Occipital lobe (tissue), 3 donors: ENCODE measurements at places on chromosomes 7 and 10. TPM values are rescaled to one million over a fixed set of nuclear protein-coding genes. Genes with fewer than 3 reads are reported as not detected.

DNA sequence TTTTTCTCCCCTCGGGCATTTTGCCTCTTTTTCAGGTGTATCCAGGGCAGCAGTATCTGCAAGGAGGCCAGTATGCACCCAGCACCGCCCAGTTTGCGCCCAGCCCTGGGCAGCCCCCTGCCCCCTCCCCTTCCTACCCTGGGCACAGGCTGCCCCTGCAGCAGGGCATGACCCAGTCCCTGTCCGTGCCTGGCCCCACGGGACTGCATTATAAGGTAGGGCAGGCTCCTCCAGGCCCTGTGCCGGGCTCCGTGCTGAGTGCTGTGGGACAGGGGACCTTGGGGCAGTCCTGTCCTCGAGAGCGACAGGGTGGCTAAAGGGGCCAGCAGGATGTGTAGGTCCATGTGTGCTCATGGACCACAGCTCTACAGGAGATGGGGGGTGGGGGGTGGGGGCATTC lies 10.6 kb downstream of the ZMIZ2 start:
- no peak for DNase-seq

DNA sequence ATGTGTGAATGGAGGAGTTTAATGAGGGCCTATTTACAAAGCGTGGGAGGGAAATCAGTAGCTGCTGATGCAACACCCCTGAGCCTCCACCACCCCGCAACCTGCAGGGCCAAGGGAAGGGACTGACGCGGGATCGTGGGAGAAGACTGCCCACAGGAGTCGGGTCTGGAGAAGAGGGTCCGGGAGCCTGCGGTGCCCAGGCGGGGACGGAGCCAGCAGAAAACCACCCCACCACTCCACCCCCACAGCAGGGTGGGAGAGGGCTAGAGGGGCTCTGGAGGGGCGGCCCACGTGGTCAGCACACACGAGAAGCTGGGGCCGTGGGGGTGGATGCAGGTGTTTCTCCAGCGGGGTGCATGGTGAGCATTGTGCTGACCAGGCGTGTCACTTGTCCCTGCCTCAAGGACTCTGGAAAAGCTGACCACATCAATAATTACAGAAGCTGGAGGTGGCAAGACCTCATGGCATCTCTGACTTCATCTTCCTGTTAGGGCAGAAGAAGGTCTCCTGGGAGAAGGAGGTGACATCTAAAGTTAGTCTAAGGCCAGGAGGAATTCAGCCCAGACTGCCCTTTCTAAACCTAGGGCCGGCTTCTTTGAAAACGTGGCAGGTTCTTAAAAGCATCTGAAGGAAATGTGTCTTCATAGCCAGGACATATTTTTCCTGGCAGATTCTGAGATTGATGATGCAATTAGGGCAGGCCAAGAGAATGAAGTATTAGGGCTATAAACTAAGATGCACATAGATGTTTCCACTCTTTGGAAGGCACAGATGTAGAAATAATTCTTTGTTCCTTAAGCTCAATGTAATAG lies 150.9 kb downstream of the RGS10 start:
- no peak for DNase-seq

The PCLO gene
- total RNA-seq, result 48.5 TPM

- no peak for DNase-seq
Measured at GRCh38 chr10:7601023-7601656, 65.6 kb downstream of the ITIH5 start.

GRCh38 chr10:6135039-6135438 lies 46.2 kb downstream of the RBM17 start:
- no peak for DNase-seq

- no peak for DNase-seq
Measured at GRCh38 chr7:36895192-36895591, 170.9 kb upstream of the AOAH start.

The SORCS1 gene
- 40.6 TPM for total RNA-seq

DNA sequence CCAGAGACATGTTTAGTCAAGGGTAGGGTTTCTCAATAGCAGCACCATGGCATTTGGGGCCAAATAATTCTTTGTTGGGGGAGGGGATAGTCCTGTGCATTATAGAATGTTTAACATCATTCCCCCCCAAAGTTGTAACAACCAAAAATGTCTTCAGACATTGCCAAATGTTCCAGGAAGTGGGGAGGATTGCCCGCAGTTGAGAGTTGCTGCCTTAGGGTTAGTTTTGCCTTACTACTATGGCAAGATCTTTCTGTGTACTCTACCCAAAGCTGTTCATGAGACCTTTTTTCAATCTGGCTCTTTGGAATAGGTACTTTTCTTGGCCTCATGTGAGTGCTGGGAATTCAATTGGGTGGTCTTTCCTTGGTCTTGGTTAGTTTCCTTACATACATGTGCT lies 34.1 kb downstream of the SAMD8 start:
- DNase-seq, result no peak

DNA sequence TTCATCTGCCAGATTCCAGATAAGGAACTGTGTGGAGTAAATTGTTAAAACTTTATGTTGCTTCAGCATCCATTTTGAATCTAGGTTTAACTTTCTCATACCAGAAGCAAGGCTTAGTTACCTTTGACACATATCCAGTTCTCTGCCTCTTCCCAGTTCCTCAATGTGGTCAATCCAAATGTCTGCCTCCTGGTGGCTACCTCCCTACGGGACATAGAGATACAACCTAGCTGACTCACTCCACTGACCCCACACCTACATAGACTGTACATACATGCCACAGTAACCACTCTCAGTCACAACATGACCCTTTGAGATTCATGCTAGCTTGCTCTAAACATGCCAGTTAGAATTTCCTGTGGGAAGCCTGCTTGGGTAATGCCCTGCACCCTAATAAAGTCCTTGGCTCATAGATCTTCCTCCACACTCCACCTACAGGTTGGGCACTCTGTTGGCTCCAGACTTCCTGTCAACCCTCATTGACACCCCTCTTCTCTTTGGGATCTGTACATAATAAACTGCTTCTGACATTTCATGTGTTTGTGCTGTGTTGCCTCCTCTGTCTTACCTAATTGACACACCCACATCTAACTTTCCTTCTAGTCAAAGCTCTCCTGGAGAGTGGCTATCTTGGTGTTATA lies 278.1 kb downstream of the HTR7 start:
- DNase-seq, result no peak

The TWIST1 gene
- 0.62 TPM for total RNA-seq

GRCh38 chr10:131902211-131902610 lies 1.4 kb downstream of the PPP2R2D start:
- no peak for DNase-seq

DNA sequence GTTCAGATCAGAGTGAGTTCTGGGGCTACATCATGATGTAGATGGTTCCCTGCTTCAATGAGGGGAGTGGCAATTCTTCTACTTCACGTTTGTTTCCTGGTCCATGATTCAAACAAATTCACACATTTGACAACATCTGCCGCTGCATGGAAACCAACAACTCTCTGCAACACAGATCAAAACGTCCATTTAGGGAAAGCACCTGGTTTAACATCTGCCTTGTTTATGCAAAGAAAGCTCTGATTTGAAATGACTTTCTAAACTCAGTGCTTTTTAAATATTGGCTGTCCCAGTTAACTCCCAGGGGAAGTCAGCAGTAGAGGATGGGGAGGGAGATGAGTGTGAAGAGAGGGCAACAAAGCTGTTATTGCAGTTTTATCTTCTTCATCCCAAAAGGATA lies 93.8 kb downstream of the GAD2 start:
- no peak for DNase-seq

The SAMD9L gene
- 3.7 TPM for total RNA-seq
